ENCODE measurements at places on chromosomes 1 and 21. TPM values are rescaled to one million over a fixed set of nuclear protein-coding genes. Genes with fewer than 3 reads are reported as not detected.

CHI3L2 gene
- total RNA-seq = 8.2 TPM

PROX1 gene
- 6.2 TPM for total RNA-seq

FAM163A gene
- 0.56 TPM for total RNA-seq

OR2M5 gene
- not detected for total RNA-seq

IL23R gene
- total RNA-seq = 0.19 TPM

ZNF695 gene
- not detected for total RNA-seq

PIGR gene
- total RNA-seq = 0.44 TPM

CADM3 gene
- 3.9 TPM for total RNA-seq

S100A7 gene
- total RNA-seq = not detected

WNT4 gene
- total RNA-seq = 1.6 TPM

ECE1 gene
- total RNA-seq = 140 TPM

CHODL gene
- 1.4 TPM for total RNA-seq

ALPL gene
- total RNA-seq = 52.8 TPM

ZNF697 gene
- total RNA-seq = 13.1 TPM

C1orf116 gene
- total RNA-seq = 0.16 TPM

OSCP1 gene
- 7.1 TPM for total RNA-seq

LEPROT gene
- 123 TPM for total RNA-seq

TGFB2 gene
- 4.7 TPM for total RNA-seq

HIVEP3 gene
- 6.4 TPM for total RNA-seq

DNA sequence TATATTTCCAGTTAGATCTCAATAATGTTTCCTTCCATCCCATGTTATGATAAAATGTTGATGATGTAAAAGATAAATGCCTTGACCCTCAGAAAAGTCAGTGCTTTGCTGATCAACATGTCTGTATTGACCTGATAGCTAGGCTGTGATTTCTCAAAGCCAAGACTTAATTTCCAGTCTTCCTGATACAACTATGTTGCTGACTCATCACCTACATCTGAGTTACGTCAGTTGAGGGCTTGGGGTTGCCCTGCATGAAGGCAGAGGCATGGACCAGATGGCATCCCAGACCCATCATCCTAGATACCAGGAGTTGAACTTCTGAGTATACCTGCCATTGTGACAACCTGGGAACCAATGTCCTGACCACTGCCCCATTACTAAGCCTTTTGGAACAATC is 4.8 kb downstream of the LCE1D start:
- no peak for DNase-seq

DNA sequence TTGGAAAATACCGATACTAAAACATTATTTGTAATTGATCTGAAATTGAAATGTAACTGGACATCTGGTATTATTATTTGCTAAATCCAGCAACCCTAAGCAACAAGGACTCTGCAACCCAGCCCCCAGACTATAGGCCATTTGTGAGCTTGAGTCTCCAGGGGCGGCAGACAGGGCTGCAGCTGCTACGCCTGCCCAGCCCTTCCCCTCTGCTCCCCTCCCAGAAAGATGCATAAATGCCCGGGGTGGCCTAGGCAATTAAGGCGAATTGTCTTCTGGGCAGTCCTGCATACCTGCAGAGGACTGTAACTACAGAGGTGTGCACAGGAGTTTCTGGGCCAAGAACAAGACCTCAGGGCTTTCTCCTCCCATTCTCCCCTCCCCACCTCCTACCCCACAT is 41.2 kb upstream of the LBR start:
- DNase-seq = peak; percentile 2

- no peak for DNase-seq
Observed at GRCh38 chr1:151703813-151704212, 12.8 kb downstream of the CELF3 start.

GRCh38 chr1:62467092-62467491 is 30.2 kb downstream of the USP1 start:
- DNase-seq = no peak

- DNase-seq = no peak
Observed at GRCh38 chr1:178412400-178412770, 84.4 kb downstream of the CLEC20A start.

GRCh38 chr1:232357416-232357815 is 272.5 kb downstream of the SIPA1L2 start:
- DNase-seq = no peak

DNA sequence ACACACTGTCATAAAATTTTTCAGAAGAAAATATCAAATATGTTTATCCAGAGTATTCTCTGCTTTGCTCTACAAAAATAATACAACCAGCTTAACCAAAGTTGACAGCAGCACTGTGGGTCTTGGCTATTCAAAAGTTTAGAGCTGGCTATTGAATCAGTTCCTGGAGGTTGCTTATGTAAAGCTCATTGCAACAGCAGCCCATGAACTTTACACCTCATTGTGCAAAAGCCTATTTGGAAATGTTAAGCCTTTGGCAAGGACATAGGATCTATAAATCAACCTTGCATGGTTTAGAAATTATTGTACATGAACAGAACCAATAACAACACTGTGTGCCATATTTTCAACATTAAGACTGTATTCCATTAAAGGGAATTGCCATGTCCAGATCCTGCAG is 714.9 kb downstream of the ADGRL2 start:
- no peak for DNase-seq

GRCh38 chr1:86289161-86289560 is 107.0 kb downstream of the ODF2L start:
- no peak for DNase-seq

GRCh38 chr1:85984636-85985035 is 171.9 kb downstream of the COL24A1 start:
- DNase-seq = no peak

DNA sequence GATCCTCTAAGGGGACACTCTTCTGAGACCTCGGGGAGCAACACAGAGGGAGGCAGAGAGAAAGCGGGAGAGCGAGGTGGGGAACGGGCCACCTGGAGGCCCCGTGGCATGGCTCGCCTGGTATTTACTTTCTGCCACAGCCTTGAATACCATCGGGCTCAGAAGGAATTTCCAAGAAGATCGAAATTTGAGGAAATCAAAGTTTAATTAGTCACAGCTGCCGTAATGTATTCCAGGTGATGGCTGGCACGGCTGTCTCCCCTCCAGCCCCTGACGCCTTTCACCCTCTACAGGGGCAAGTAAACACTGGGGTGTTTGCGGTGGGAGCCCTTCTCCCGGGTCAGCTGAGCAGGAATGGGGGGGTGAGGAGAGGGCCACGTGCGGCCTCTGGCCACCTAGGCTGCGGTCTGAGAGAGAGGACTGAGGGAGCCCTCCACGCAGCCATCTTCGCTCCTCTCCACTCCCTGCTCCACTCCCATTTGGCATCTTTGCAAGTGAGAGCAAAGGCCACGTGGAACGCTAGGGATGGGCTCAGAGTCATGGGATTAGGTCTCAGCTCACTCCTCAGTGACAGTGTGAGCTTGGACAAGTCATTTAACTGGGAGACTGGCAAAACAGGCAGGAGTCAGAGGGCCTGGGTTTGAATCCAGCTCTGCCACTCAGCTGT is 125.2 kb downstream of the SYF2 start:
- DNase-seq = no peak

- no peak for DNase-seq
Observed at GRCh38 chr1:197510691-197511378, 242.8 kb downstream of the CRB1 start.

- DNase-seq = no peak
Observed at GRCh38 chr1:116182019-116182714, 71.0 kb downstream of the MAB21L3 start.

DNA sequence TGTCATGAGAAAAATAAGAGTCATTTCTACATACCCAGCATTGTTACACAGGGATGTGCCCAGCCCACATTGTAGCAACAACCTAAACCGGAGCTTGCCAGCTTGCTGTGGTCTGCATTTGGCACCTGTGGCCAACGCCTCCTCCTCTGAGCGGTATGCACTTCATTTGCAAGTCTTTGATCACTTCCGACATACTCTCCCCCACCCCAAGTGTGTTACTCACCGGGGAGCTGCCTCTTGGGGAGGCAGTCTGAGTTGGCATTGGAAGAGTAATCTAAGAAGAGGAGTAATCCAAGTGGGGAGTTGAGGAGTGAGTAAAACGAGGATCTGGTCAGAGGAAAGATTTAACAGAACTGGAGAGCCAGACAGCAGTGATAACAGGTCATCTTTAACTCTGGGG is 3.8 kb downstream of the BCL9 start:
- peak; percentile 26 for DNase-seq

DNA sequence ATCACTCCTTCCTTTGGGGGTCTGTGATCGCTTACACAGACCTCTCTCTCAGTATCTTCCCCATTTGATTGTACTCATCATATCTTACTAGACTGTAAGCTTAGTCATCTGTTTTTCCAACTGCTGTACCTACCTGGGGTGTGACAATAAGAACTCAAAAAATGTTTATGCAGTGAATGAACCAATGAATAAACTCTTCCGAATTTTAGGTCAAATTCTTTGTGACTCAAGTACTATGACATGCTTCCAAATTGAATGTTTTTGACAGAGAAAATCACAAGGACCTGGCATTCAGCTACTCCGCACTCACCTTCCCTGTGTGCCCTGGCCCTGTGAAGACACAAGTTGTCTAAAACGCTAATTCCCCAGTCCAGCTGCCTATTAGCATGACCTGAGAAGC is 42.1 kb downstream of the TMCO4 start:
- no peak for DNase-seq

DNA sequence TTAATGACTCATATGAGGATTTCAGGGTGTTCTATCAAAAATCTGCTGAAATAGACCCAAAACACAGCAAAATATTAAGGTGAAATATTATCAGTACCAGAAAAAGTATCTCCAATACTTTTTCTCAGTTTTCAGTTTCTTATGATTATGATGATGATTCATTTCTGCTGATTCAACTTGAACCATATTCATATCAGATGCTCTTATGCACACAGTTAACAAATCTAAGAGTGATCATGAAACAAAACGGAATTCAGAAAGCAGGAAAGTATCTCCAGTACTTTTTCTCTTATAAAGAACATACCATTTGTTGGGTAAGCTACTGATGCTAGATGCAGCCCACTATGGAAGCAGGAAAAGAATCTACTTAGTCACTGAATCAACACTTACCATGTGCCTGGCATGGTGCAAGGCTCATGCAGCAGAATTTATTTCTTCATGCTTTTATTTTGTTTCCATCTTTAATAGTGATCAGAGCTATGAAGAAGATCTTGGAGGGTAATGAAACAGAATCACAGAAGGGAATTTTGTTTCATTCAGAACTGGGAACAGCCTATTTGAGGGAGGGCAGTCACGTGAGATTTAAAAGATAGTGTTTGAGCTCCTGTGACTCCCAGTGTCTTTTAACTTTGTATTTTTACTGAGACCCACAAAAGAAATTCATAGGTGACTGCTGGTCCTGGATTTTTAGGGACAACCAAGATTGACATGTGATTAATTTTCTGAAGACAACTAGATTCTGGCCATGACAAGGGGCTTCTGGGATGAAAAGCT is 480.6 kb downstream of the SETD4 start:
- DNase-seq = no peak

DNA sequence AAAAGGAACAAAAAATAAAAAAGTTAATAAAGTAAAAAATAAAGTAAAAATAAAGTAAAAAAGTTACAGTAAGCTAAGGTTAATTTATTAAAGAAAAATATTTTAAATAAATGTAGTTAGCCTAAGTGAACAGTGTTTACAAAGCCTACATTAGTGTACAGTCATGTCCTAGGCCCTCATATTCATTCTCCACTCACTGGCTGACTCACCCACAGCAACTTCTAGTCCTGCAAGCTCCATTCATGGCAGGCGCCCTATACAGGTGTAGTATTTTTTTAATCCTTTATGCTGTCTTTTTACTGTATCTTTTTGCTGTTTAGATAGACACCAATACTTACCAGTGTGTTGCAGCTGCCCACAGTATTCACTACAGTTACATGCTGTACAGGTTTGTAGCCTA is 12.4 kb downstream of the ADAR start:
- DNase-seq = no peak

DNA sequence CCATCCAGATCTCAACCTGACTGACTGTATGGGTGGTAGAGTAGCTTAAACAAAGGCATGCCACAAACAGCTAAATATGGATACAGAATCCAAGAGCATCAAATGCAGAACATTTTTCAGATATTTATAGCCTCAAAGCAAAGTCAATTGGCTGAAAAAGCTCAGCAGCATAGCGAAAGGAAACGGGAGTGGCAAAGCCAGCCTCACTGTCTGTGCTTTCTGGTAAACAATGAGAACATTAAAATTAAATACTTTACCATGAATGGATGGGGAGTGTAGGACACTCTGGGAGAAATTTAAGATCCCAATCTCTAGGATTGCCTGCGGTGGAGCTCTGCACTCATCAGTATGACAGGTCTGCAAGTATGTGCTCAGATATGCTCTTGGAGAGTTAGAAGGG is 4.4 kb downstream of the RASAL2 start:
- no peak for DNase-seq

GRCh38 chr1:20466273-20466672 is 19.7 kb downstream of the CAMK2N1 start:
- no peak for DNase-seq

DNA sequence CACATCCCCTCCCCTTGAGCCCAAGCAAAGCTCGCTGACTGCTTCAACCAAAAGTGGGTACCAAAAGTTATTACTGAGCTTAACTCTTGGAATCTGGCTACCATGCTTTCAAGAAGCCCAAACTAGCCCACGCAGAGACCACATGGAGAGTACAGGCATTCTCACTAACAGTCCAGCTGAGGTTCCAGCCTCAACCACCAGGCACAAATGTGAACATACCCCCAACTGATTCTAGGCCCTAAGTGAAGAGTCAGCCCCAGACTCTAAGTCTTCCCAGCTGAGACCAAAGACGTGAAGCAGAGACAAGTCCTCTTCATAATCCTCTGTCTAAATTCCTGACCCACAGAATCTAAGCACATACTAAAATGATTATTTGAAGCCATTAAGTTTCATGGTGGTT is 36.8 kb downstream of the EVI5 start:
- DNase-seq = no peak

DNA sequence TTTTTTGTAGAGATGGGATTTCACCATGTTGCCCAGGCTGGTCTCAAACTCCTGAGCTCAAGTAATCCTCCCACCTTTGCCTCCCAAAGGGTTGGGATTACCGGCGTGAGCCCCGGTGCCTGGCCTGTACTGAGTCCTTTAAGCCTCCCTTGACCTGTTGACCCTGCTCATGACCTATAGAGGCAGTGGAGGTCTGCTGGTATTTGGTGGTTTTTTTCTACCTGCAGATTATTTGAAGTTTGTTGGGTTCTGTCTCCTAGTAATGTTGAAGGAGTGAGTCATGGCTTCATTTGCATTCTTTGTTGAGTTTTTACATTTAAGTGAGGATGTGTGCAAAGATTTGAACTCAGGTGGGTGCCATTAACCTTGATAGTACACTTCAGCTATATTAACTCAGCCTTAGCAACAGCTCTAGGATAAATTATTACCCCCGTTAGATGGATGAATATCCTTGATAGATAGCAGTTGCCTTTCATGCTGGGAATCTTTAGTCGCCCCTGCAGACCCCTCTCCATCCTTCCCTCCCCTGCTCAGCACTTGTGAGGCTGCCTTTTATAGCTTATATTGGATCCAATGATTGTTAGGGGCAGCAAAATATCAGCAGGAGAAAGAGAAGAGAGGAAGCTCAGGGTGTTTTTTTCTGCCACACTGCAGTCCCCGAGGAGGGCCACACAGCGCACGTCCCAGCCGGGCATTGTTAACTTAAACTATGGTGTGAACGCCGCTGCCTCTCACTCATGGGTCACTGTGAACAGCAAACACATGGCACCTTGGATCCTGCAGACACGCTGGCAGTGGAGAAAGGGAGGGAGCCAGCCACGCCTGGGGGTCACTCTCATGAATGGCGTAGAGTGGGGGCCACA is 14.9 kb upstream of the NPPB start:
- no peak for DNase-seq

- DNase-seq = no peak
Observed at GRCh38 chr1:13790290-13791030, 90.5 kb downstream of the PRDM2 start.

GRCh38 chr1:84247425-84248220 is 53.9 kb upstream of the SAMD13 start:
- DNase-seq = no peak

All from omental fat pad (tissue), 4 donors.